ENCODE measurements at places on chromosomes 11 and 22.

DNA sequence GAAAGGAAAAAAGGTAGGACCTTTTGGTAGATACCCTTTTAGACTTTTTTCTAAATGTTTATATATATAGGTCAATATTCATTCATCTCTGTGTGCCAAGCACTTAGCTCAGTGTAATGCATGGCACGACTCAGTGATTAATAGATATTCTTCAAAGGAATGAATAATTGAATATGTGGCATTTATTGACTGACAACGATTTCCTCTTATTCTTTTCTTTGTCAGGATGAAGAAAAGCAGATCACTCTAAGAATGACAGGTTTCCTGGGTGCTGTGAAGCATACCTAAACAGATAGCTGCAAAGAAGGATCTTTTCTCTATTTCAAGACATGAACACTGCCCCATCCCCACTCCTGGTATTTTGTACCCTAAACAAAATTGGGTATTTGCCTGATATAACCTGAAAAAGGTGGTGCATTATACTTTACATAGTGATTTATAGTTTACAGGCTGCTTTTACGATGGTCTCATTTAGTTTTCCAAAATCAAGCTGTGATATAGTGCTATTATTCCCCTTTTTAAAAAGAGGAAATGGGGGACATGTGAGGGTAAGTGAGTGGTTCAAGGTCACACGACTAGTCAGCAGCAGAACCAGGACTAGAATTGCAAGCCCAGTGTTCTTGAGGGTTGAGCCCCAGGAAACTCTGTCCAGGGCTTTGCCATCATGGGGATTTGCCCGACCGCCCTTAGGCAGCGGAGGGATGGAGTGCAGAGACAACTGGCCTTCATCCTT lies 32.9 kb upstream of the CLMP start:
- DNase-seq, result no peak

- DNase-seq, result no peak
These were observed 97.8 kb downstream of the ME3 start for GRCh38 chr11:86574493-86575207.

DNA sequence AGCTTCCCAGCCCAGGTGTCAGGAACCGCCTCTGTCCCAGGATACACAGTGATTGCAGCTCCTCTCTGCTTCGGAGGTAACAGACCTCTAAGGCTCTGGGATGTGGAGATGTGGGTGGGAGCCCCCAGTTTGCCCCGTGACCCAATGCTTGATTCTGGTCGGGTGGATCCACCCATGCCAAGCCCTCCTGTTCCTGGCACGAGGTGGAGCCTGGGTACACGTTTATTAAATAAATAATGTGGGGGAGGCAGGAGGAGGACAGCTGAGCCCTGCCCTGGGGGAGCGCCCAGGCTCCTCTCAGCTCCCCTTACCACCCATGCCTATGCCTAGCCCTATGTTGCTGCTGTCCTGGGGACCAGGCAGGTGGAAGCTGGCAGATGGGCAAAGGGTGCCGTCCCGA lies 16.0 kb downstream of the ARHGEF17 start:
- DNase-seq, result no peak

- no peak for DNase-seq
These were observed 5.1 kb downstream of the CARS1 start for GRCh38 chr11:3052109-3052479.

DNA sequence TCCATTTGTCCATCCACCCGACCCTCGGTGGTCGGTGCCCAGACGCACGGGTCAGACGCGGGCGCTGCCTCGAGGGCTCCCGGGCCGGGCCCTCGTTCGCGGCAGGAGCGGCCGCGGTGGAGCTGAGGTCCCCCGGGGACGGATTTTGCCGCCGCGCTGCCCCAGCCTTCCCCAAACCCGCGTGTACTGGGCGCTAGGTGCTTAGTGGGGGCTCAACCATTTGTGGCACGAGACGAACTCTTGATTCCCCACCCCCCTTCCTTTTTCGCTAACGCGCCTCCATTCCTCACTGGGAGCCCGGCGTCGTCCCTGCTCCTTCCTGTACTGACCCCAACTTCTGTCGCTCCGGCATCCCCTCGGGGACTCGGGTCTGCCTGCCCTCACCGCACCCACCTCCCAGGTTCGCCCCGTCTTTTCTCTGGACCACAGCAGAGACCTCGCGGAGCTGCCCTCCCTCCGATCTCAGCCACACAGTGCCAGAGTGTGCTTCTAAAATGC lies 789 bp upstream of the CBX7 start:
- no peak for DNase-seq

DNA sequence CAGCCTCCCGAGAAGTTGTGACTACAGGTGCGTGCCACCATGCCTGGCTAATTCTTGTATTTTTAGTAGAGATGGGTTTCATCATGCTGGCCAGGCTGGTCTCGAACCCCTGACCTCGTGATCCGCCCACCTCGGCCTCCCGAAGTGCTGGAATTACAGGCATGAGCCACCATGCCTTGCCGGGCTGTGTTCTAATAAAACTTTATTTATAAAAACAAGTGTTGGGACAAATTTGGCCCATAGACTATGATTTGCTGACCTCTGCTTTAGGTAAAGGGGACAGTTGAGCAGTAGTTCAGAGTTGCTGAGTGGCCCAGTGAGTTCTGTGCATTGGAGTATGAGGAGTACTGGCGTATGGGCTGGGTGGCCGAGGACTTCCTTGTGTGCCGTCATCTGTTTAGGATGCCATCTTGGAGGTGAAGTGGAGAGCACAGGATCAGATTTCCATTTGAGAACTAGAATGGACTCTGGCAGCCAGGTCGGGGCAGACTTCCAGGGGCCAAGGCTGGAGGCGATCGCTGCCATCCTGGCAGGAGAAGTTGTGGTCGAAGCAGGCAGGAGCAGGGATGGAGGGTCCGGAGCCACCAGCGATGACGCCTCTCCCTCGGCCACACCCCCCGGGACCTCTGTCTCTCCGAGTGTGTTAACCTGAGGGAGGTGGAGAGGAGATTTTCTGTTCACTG lies 43.8 kb downstream of the FBLN1 start:
- DNase-seq, result no peak

DNA sequence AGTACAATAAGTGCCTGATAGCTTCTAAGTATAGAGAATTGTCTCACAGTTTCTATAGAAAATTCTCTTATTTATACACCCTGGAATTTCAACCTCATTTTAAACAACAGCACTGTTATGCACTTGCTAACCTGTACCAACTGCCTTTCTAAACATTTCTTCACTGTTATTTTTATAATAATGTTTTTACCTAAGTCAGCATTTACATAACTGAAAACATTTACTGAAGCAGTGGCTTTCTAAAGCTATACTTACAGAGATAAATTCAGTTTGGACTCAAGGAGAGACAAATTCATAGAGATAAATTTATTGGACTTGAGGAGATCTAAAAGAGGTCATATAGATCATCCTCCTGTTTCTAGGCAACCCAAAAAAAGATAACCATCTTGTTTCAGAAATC lies 686.6 kb upstream of the FAT3 start:
- DNase-seq, result no peak
